ENCODE measurements at places on chromosomes 4 and X.

GRCh38 chr4:76035141-76035540 lies 729 bp downstream of the CXCL11 start:
- no peak for DNase-seq

- DNase-seq: no peak
Observed at GRCh38 chrX:151754047-151754429, 19.5 kb downstream of the CNGA2 start.

DNA sequence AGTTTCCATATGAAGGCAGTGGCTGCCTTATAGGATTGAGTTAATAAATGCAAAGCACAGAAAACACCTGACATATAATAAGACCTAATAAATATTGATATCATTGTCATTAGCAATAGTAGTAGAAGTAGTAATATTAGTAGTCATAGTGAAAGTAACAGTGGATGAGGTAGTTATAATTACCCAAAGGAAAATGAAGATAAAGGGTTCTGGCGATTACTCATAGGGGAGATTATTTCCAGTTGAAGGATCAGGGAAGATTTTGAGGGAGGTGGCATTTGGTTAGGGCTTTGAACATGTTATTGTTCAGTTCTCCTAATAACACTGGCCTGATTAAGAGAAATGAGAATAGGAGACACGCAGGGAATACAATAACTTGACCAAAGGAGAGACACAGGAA lies 131.9 kb upstream of the GPRIN3 start:
- no peak for DNase-seq

GRCh38 chr4:180587379-180587778 lies 1655.8 kb upstream of the TENM3 start:
- no peak for DNase-seq

GRCh38 chrX:118432799-118433198 lies 62.8 kb upstream of the DOCK11 start:
- no peak for DNase-seq

- DNase-seq: peak; percentile 7
Observed at GRCh38 chr4:146333187-146333894, 119.0 kb downstream of the REELD1 start.

GRCh38 chr4:94507708-94508107 lies 56.0 kb downstream of the PDLIM5 start:
- peak; percentile 17 for DNase-seq
